ENCODE measurements at places on chromosomes 2 and 18. TPM values are rescaled to one million over a fixed set of nuclear protein-coding genes. Genes with fewer than 3 reads are reported as not detected.

The C2orf81 gene
- total RNA-seq: 0.48 TPM

- H3K4me1 ChIP-seq: no peaks in the 10 kb centered on the region
- no peak overlapping the region for H3K4me3 ChIP-seq
- H3K36me3 ChIP-seq: no peaks in the 10 kb centered on the region
- no peaks in the 10 kb centered on the region for H3K27me3 ChIP-seq
- no peak overlapping the region for H3K27ac ChIP-seq
Observed at GRCh38 chr2:52934323-52934898, 833.2 kb upstream of the CHAC2 start.

DNA sequence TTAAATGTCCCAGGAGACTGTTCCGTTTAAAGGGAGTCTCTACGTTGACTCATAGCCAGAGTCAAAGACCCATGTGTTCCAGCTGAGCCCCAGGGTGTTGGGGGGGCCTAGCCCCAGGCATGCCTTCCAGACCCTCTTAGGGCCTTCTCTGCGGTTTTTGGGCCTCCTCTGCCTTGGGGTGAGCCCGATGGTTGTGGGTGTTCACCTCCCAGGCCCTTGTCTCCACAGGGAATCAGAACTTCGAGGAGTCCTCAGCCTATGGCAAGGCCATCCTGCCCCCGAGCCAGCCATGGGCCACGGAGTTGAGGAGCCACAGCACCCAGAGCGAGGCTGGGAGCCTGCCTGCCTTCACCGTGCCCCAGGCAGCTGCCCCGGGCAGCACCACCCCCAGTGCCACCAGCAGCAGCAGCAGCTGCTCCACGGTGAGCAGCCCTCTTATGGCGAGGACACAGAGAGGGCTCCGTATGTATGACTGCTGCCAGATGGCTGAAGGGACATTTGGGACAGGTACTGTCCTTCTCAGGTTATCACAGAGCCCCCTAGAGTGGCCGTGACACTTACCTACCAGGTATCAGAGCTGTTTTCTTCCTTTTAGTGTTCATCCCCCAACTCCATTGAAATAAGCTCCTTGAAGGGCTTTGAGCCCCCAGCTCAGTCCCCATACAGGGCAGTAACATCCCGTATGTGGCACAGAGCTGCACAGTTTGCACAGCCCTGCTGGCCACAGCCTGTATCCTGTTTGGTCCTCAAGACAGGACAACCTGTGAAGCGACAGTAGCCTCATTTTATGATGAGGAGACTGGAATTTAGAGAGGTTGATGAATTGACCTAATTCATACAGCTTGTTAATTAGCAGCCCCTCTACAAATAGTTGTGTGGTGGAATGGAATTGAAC, 80.7 kb downstream of the EPAS1 start:
- H3K4me3 ChIP-seq: no peak overlapping the region
- no peaks in the 10 kb centered on the region for H3K27me3 ChIP-seq
- H3K36me3 ChIP-seq: peaks cover 8% of the 10 kb centered on the region
- DNase-seq: no peak
- H3K27ac ChIP-seq: no peak overlapping the region
- H3K4me1 ChIP-seq: peaks cover 19% of the 10 kb centered on the region

- H3K36me3 ChIP-seq: no peaks in the 10 kb centered on the region
- H3K4me3 ChIP-seq: no peak overlapping the region
- no peak overlapping the region for H3K27ac ChIP-seq
- peaks cover 6% of the 10 kb centered on the region for H3K27me3 ChIP-seq
Observed at GRCh38 chr2:110718990-110719389, 13.4 kb upstream of the ACOXL start.

- H3K4me3 ChIP-seq: no peak overlapping the region
- H3K27ac ChIP-seq: no peak overlapping the region
- no peaks in the 10 kb centered on the region for H3K4me1 ChIP-seq
- no peaks in the 10 kb centered on the region for H3K36me3 ChIP-seq
- H3K27me3 ChIP-seq: no peaks in the 10 kb centered on the region
Observed at GRCh38 chr18:37361335-37362157, 204.1 kb downstream of the CELF4 start.

DNA sequence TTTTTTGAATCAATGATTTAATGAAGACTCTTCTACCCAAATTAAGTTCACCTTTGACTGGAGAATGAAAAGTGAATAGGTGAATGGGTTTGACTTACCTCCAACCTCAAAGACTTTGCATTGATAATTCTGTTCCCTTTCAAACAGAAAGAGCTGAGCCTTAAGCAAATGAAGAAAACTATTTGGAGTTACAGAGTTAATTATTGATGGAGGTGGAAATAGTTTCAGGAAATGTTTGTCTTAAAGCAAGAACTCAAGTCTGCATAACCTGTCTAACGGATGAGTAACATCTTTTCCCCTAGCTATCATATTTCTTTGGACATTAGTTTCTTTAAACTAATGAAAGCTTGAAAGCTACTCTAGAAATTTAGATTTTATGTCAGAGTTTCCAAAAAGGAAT, 166.5 kb downstream of the CERS6 start:
- H3K27me3 ChIP-seq: no peaks in the 10 kb centered on the region
- no peaks in the 10 kb centered on the region for H3K36me3 ChIP-seq
- no peaks in the 10 kb centered on the region for H3K4me1 ChIP-seq
- DNase-seq: no peak
- H3K4me3 ChIP-seq: no peak overlapping the region

GRCh38 chr2:239927424-239927981, 97.6 kb downstream of the NDUFA10 start:
- H3K4me1 ChIP-seq: peaks cover 13% of the 10 kb centered on the region
- peak overlapping the region; percentile 28 for H3K27ac ChIP-seq
- H3K36me3 ChIP-seq: no peaks in the 10 kb centered on the region
- no peaks in the 10 kb centered on the region for H3K27me3 ChIP-seq
- peak overlapping the region; percentile 46 for H3K4me3 ChIP-seq

- peak within 1 kb of the TSS; percentile 36 for H3K4me3 ChIP-seq
- no peaks in the 10 kb centered on the region for H3K36me3 ChIP-seq
- no peaks in the 10 kb centered on the region for H3K27me3 ChIP-seq
- no peaks in the 10 kb centered on the region for H3K4me1 ChIP-seq
- no peak within 1 kb of the TSS for H3K27ac ChIP-seq
Observed at GRCh38 chr18:50559752-50560680, at the start of gene MAPK4. Gene MAPK4, plus strand, starts transcription at chr18:50560087. Its CDS starts 103,872 bp downstream, at chr18:50663959.

DNA sequence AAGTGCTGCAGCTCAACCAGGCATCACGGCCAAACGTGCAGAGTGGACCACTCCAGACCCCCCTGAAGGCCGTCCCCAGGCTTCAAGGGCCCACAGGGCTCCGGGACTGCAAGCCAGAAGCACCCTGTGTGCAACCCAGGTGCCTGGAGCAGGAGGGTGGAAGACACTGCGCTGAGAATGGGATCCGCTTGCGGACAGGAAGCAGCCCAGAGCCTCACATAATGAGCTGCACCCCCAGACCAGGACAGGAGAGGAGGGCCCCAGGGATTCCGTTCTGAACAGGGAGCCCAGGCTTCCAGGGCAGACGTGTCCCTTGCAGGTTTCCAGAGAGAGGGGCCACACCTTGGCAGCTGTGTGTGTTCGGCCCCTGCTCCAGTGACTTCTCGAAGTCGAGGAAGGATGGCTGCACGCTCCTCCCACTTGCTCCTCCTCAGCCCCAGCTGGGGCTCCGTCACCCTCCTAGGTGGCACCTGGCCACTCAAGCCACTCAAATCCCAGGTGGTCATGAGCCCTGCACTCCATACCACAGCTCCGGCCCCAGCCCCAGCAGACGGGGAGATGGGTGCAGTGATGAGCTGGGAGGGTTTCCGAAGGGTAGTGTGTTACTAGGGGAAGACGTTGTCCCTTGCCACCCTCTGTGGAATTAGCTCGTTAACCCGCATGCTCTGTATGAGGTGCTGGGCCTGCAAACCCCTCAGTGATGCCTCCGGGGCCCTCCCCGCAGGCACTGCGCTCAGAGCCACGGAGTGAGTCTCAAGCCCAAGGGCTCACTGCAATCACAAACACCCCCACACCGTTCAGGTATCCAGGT, 79.2 kb downstream of the NDUFA10 start:
- H3K27me3 ChIP-seq: no peaks in the 10 kb centered on the region
- no peaks in the 10 kb centered on the region for H3K4me1 ChIP-seq
- H3K36me3 ChIP-seq: no peaks in the 10 kb centered on the region
- no peak overlapping the region for H3K4me3 ChIP-seq
- no peak for DNase-seq

DNA sequence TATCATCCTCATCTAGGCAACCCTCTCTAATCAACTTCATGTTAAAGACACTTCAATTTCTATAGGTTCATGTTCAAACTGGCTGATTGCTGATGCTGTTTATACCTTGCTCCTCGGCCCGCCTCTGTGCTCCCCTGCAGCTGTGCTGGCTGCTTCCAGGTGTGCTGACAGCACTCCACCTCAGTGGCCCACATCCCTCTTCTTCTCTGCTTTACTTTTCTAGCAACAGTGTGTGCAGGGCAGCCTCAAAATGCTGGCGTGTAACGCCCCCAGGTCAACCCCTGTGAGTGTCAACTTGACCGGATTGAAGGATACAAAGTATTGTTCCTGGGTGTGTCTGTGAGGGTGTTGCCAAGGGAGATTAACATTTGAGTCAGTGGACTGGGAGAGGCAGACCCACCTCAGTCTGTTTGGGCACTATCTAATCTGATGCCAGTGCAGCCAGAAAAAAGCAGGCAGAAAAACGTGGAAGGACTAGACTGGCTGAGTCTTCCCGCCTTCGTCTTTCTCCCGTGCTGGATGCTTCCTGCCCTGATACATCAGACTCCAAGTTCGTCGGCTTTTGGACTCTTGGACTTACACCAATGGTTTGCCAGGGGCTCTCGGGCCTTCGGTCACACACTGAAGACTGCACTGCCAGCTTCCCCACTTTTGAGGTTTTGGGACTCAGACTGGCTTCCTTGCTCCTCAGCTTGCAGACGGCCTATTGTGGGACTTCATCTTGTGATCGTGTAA, 94.7 kb downstream of the COL6A3 start:
- no peak overlapping the region for H3K27ac ChIP-seq
- no peaks in the 10 kb centered on the region for H3K27me3 ChIP-seq
- no peaks in the 10 kb centered on the region for H3K36me3 ChIP-seq
- H3K4me1 ChIP-seq: no peaks in the 10 kb centered on the region
- H3K4me3 ChIP-seq: no peak overlapping the region
- DNase-seq: no peak

- DNase-seq: no peak
- H3K27ac ChIP-seq: no peak overlapping the region
Observed at GRCh38 chr18:74498712-74499627, 2.8 kb downstream of the CNDP2 start.
